ENCODE measurements at places on chromosomes 13 and 19.

DNA sequence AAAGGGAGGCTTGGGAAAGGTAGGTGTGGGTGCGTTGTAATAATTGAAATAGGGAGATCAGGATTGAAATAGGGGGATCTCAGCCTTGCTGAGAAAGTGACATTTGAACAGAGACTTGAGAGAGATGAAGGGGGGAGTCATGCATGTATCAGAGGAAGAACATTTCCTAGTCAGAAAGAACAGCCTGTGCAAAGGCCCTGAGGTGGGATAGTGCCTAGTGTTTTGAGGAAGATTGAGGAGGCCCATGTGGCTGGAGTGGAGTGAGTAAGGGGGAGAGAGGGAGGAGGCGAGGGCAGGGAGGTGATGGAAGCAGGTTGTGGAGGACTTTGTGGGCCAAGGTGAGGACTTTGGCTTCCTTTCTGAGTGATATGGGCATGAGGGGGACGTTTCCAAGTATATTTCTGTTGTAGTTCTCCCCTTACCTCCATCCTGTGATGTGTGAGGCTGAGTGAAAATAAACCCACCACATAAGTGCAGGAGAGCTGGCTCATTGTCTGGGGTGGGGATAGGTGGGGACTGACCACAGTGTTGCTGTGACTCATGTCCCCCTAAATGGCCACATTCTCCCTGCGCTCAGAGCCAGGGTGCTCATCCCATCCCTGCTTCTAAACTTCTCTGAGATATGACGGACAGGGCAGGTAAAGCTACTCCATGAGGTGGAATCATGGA is 17.8 kb downstream of the ACTL9 start:
- no peak for DNase-seq

DNA sequence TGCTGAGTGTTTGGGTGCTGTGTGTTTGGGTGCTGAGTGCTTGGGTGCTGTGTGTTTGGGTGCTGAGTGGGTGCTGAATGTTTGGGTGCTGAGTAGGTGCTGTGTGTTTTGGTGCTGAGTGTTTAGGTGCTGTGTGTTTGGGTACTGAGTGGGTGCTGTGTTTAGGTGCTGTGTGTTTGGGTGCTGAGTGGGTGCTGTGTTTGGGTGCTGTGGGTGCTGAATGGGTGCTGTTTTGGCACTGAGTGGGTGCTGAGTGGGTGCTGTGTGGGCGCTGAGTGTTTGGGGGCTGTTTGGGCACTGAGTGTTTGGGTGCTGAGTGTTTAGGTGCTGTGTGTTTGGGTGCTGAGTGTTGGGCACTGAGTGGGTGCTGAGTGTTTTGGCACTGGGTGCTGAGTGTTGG is 48.5 kb upstream of the F7 start:
- DNase-seq: no peak

DNA sequence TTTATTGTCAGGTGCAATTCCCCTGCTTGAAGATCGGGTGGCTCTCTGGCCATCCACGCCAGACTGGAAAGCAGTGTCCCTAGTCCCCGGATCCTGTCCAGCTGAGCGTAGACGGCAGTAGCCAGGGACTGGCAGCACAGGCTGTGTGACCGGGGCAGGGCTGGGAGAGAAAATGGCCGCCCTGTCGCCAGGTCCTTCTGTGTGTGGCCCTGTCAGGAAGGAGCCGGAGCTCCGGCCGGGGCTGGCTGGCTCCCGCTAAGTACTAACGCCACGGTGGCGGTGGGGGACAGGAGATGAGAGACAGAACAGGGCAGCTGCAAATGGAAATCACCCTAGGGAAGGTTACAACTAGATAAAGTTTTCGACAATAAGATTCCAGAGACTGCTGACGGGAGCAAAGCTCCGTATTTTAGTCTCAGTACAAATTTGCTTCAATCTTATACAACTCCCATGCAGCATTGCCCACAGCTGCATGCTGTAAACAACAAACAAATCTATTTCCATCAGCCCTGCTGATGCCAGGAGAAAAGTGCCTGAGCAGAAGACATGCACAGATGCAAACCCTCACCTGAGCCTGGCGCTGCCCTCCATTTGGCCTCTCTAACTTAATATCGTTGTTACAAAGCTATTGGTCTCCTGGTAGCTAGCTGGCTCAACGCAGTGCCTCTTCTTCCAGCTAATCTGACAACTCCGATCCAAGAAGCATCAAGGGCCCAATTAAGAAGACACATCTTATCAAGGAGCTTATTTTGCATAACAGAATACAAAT is 253.0 kb downstream of the TSHZ3 start:
- no peak for DNase-seq

DNA sequence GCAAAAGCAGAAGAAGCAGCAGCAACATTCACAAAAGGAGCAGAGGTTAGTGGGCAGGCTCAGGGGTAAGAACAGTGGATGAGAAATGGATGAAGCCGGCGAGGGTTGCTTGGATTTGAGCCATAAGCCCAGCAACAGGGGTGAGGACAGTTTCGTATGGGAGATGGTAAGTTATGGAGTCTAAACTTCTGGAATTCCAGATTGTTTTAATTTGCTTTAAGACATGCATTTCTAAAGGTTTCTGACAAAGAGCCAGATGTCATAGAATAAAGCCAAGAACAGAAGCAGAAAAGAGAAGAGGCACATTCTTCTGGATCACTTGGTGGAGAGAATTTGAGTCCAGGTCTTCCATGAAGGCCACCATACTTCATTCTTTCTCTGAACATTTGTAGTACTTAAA is 76.6 kb downstream of the TNFSF11 start:
- no peak for DNase-seq

All from putamen (tissue), 1 donor.